Activated T-helper 1 cell treated with anti-CD3 and anti-CD28 coated beads, Interleukin-12 subunit alpha, Interleukin-12 subunit beta, Interleukin-2, Interleukin-4 antibody, amounts not matched to agents 30 ng/mL and 10 ng/mL and 1 ng/mL, durations not matched to agents 14 hours and 24 hours and 36 hours (primary cell): ENCODE measurements at places on chromosomes 13 and 19.

GRCh38 chr19:20051841-20052768, 12.8 kb upstream of the ZNF682 start:
- DNase-seq: peak; percentile 26
- peak overlapping the region; percentile 31 for H3K27ac ChIP-seq
- H3K27me3 ChIP-seq: no peaks in the 10 kb centered on the region
- H3K4me3 ChIP-seq: peak overlapping the region; percentile 92
- H3K36me3 ChIP-seq: no peaks in the 10 kb centered on the region
- H3K4me1 ChIP-seq: no peaks in the 10 kb centered on the region

GRCh38 chr13:24680258-24680920, at the start of gene ATP12A:
TSS of gene ATP12A (plus strand) at chr13:24680408. CDS start at chr13:24680744, 336 bp downstream.
- H3K27me3 ChIP-seq: peaks cover 46% of the 10 kb centered on the region
- H3K4me3 ChIP-seq: peak within 1 kb of the TSS; percentile 25
- peaks cover 3% of the 10 kb centered on the region for H3K36me3 ChIP-seq

DNA sequence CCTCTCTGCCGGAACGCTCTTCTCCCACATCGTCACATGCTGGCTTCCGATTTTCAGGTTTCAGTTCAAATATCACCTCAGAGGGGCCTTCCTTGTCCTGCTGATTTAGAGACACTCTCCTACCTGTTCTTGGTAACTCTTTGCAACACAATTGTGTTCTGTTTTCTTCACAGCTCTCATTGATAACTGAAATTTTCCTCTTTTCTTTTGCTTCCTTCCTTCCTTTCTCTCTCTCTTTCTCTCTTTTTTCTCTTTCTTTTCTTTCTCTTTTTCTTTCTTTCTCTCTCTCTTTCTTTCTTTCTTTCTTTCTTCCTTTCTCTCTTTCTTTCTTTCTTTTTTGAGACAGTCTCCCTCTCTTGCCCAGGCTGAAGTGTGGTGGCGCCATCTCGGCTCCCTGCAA, 12.0 kb upstream of the LRRC4B start:
- H3K4me1 ChIP-seq: no peaks in the 10 kb centered on the region
- H3K27ac ChIP-seq: no peak overlapping the region
- H3K27me3 ChIP-seq: peaks cover 2% of the 10 kb centered on the region
- H3K36me3 ChIP-seq: no peaks in the 10 kb centered on the region

GRCh38 chr13:101751488-101751887, 299.0 kb downstream of the ITGBL1 start:
- no peaks in the 10 kb centered on the region for H3K27me3 ChIP-seq
- no peaks in the 10 kb centered on the region for H3K36me3 ChIP-seq
- no peak overlapping the region for H3K27ac ChIP-seq
- no peaks in the 10 kb centered on the region for H3K4me1 ChIP-seq
- H3K4me3 ChIP-seq: no peak overlapping the region
- no peak for DNase-seq

DNA sequence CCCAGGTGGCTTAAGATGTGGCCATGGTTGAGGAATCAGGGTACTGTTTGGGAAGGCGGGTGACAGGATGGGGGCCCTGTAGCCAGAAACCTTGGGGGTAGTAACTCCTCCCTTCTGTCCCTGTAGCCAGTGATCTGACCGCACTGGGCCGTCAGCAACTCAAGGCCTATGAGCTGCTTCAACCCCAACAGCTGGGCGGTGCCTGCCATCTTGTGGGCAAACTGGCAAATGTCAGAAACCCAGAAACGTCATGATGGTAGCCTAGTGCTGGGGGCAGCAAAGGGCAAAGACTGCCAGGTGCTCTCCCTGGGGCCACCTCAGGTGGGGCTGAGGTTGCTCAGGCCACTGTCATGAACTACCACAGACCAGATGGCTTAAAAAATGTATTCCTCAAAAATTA, 3.5 kb downstream of the COPE start:
- peak overlapping the region; percentile 44 for H3K27ac ChIP-seq
- no peak for DNase-seq
- H3K4me3 ChIP-seq: peak overlapping the region; percentile 45
- no peaks in the 10 kb centered on the region for H3K27me3 ChIP-seq
- peaks cover 26% of the 10 kb centered on the region for H3K36me3 ChIP-seq

DNA sequence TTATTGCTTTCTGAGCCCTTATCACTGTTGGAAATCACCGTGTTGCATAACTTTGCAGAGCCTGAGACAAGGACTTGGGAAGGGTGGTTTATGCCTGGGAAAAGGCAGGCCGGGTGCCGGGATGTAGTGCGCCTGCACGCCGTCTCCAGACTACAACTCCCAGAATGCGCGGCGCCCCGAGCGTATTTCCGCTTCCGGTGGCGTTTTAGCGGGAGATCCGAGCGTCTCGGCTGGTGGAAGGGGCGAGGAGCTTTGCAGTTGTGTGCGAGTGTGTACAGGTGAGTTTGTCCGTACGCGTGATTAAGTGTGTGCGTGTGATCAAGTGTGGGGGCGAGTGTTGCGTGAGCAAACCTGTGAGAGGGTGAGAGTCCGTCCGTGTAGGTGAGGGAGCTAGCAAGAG, 75.4 kb downstream of the PEG3 start:
- H3K4me1 ChIP-seq: no peaks in the 10 kb centered on the region
- H3K4me3 ChIP-seq: no peak overlapping the region
- no peaks in the 10 kb centered on the region for H3K27me3 ChIP-seq
- H3K36me3 ChIP-seq: peaks cover 3% of the 10 kb centered on the region
- no peak overlapping the region for H3K27ac ChIP-seq
- no peak for DNase-seq

DNA sequence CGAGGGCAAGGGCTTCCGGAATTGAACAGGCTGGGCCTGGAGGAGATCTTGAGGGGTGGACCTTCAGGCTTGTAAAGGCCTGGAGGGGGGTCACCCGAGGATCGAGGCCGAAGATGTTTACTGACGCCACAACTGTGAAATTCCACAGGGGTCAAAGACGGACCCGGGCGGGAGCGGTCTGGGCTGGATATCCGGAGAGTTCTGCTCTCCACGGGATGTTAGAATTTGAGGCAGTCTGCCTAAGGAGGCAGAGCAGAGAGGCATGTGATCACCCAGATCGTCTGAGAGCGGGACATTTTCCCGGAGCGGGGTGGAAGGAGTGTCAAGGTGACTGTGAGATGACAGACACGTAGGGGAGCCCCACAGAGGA, 13.2 kb downstream of the KLHL26 start:
- no peak for DNase-seq
- H3K27me3 ChIP-seq: no peaks in the 10 kb centered on the region
- peaks cover 8% of the 10 kb centered on the region for H3K4me1 ChIP-seq
- H3K36me3 ChIP-seq: peaks cover 1% of the 10 kb centered on the region
- H3K4me3 ChIP-seq: no peak overlapping the region

DNA sequence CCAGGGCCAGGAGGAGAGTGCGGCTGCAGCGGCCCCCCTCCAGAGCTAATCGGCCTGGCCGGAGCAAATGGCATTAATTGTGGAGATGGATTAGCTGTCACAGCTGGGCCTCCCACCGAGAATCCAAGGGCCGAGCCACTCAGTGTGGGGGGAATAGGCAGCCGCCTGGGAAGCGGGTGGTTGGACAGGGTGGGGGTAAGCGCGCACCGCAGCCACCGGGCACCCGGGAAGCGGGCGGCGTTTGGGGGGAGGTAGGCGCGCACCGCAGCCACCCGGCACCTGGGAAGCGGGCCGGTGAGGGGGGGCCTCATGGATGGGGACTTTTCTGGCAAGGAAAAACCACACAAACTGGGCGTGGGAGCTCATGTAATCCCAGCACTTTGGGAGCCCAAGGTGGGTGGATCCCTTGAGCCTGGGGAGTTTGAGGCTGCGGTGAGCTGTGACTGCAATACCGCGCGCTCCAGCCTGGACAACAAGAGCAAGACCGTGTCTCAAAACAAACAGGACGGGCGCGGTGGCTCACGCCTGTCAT, 9.7 kb downstream of the R3HDM4 start:
- H3K27ac ChIP-seq: no peak overlapping the region
- DNase-seq: no peak
- H3K36me3 ChIP-seq: peaks cover 6% of the 10 kb centered on the region
